ENCODE measurements at places on chromosomes 2 and 18.
A peak's percentile ranks its signal among the peaks of the same experiment; 100 is the strongest.

DNA sequence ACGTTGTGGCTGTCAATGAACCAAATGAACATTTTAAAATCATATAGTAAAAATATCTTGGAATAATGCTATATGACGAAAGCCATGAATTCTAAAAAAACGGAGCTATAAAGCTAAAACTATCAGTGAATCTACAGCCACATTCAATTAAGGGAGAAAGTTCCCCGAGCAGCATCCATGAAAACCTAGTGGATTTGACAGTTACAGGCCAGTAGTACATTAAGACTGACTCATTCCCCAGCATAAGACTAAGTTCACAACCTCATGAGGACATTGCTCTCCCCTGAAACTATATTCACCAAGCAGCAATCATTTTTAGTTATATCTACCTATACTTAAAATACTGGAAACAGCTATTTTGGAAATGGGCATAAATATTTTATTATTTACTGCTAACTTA, 36.6 kb downstream of the KIDINS220 start:
- no peak for DNase-seq

DNA sequence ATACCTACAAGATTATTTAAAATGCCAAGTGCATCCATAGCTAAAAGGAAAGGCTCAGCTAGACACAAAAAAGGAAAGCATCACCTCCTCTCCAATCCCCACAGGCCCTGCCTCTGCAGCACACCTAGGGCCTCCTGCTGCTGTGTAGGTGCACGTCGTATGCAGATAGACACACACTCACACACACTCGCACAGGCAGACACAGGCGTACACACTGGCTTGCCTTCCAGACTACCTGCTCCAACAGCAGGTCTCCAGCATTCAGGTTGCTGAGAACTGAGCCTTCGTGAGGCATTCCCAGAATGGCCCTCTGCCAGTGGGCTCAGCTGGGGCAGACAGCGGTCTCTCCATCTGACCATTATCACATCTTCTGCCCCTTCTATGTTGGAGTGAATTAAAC, 35.3 kb upstream of the FRZB start:
- DNase-seq: no peak

- no peak for DNase-seq
These were observed 39.3 kb upstream of the PARD3B start for GRCh38 chr2:204505946-204506345.

- DNase-seq: no peak
These were observed 24.4 kb downstream of the KLF7 start for GRCh38 chr2:207141386-207141785.

- no peak for DNase-seq
These were observed 4.7 kb downstream of the EPG5 start for GRCh38 chr18:45962461-45962860.

- DNase-seq: no peak
These were observed 616.9 kb upstream of the SLC8A1 start for GRCh38 chr2:41068740-41069139.

DNA sequence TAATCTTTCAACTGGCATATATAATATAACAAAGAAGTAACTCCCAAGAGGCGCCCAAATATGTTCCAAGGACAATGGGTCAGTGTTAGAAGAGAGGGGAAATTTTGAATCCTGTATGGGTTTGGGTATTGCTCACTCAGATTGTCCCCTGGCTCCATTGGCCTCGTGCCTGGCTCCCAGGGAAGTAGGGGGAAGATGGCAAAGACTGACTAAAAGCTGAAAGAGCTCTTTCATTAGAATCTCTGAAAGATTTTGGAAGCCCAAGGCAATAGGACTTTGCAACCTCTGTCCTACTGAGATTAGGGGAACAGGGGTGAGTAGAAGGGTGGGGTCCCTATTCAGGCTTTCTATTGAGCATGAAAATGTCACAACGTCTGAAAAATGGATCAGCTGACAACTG, 1272.8 kb upstream of the ZEB2 start:
- no peak for DNase-seq

DNA sequence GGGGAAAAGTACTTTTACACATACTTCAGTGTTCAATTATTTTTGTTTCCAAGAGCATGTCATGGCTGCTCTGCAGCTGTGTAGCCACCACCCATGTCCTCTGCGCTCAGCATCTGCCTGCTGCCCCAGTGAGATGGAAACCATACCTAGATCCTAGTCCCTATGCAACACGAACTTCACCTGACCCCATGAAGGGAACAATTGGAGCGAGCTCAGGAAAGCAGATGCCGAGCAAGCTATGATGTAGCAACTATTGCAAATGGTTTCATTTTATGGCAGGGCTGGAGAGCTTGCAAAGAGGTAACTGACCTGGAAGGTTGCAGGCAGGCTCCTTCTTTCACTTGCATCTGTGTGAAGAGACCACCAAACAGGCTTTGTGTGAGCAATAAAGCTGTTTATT, 1.3 kb upstream of the CCDC141 start:
- DNase-seq: no peak

- no peak for DNase-seq
These were observed 64.7 kb upstream of the SLC8A1 start for GRCh38 chr2:40516604-40517003.

- no peak for DNase-seq
These were observed 4.9 kb upstream of the DRC1 start for GRCh38 chr2:26396734-26397298.

DNA sequence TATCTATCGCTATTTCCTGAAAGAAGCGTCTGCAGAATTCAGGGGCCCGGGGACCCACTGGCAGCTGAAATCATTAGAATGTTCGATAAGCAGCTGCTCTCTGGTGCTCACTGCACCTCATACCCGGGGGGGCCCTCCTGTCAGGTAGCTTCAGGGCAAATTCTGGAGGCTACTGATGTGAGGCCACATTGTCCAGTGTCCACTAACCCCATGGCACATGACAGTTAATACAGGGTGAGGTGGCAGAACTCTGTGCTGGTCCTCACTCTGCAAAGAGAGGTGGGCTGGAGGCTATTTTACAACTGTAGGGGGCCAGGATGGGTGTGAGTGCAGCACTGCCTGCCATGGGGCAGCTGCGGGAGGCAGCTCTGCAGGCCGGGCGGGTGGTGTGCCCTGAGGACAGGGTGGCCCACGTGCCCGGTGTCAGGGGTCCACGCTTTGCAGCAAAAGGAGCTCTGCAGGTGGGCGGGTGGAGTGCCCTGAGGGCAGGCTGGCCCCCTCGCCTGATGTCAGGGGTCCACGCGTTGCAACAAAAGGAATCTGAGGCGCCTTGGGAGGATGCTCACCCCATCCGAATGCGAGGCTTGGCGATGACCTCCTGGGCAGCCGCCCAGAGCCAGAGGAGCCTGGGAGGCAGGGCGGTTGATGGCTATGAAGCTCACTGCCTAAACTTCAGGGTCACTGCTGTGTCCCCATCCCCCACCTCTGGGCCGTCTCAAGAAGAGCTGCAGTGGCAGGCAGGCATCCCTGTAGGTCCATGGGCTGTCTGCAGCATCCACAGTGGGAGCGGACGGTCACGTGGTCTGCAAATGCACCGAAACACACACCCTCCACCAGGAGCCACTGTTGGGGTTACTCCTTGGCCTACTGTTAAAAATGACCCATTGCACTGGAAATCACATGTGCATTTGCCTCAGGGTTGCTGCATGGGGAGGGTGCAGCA, 207.0 kb upstream of the SALL3 start:
- DNase-seq: no peak

- no peak for DNase-seq
These were observed 248.5 kb downstream of the ZNF516 start for GRCh38 chr18:76246590-76246989.

GRCh38 chr2:33529771-33530481, 53.5 kb downstream of the RASGRP3 start:
- no peak for DNase-seq

DNA sequence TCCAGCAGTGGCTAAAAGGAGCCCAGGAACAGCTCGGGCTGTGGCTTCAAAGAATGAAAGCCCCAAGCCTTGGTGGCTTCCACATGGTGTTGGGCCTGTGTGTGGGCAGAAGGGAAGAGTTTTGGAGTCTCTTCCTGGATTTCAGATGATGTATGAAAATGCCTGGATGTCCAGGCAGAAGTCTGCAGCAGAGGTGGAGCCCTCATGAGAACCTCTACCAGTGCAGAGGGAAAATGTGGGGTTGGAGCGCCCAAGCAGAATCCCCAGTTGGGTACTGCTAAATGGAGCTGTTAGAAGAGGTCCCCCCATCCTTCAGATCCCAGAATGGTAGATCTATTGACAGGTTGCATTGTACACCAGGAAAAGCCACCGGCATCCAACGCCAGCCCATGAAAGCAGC, 412.1 kb downstream of the TDRD15 start:
- no peak for DNase-seq

DNA sequence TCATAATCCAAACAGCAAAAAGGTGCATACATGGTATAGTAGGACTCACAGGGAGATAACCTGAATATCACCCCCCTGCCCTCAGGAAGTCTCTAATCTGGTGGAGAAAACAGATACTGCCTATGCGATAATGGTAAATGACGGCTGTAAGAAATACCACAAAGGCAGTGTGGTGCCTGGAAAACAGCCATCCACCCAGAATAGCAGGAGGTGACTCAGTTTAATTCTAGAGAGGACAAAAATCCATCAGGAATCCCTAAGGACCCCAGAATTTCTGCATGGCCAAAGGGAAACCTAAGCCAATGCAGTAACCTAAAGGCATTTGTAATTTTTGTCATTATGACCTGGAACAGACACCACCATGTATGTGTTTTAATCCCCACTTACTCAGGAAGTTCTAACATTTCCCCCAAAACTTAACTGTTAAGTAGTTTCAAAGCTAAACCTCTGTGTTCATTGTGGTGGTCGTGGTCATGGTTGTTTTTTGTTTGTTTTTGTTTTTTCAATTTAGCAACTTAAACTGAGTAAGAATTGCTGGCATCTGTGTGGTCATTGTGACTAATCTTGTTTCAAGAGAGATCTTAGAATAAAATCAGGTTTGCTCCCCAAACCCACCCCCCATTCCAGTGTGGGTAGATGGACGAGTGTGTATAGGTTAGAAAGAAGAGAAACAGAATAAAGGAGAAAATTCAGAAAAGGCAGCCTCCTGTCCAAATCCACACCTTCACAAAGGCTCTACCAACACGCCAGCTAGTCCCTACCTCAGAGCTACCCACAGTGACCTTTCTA, 121.5 kb upstream of the CDCA7 start:
- no peak for DNase-seq

DNA sequence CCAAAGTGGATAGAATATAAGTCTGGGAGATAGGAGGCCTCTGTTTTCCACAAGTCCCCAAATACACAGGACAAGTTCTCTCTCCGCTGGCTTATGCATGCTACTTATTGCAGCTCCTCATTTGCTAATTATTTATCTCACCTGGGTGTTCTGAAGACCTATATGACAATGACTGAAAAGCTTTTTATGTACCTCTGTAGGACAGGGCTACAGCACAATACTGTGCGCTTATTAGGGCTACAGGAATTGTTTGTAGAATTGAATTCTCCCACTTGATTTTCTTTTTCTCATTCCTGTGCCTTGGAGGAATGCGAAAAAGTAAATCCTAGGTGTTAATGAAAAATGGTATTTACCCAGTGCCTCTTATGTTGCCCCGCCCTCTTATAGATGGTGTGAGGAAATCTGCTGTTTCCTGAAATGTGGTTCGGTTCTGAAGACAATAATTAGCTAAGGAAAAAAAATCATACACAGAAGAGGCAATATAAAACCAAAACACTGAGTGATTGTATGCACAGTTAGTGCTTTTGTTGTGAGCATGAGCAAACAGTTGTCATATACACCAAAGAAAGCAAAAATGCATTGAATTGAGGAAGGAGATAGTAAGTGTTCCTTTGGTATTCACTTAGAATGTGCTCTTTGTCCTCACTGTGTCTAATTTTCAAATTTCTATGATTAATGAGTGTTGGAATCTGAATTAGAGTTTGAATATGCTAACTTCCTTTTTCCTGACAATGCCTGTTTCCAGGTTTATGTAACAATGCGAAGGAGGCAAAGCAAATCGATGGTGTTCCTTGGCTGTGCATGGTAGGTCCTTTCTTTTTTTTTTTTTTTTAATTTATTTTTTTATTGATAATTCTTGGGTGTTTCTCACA, 78.7 kb upstream of the PNPT1 start:
- no peak for DNase-seq

DNA sequence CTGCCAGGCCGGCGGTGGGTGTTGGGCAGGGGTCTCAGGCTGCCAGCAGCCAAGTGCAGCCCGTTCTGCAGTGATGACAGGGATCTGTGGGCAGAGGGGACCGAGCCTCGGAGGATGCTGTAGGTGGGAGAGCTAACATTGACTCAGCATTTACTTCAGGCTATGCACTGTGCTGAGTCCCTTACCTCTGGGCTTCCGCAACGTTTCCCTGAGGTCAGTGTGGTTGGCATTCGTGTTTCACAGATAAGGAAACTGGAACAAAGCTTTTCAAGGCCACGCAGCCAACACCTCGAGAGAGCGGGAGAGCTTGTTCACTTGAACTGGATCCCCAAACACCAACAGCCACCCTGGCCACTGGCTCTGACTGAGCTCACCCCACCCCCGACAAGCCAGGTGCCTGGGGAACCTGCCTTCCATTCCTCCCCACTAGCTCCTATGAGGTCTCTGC, 839 bp upstream of the GPR148 start:
- no peak for DNase-seq

DNA sequence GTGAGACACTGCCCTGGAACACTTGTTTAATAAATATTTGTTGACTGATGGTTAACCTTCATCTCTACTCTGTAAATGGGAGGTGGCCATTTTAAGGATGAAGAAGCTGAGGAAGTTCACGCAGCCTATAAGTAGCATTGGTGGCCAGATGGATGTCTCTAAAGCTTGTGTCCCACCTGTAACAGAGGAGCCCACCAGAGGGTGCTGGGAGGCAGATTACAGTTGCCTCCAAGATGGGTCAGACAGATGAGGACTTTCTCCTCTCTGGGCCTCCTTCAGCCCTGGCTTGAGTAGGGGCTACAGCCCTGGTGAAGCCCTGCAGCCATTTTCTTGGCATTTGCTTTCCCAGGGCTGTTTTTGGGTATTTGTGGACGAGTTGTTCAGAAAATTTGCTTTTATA, 45.0 kb upstream of the MCFD2 start:
- no peak for DNase-seq

DNA sequence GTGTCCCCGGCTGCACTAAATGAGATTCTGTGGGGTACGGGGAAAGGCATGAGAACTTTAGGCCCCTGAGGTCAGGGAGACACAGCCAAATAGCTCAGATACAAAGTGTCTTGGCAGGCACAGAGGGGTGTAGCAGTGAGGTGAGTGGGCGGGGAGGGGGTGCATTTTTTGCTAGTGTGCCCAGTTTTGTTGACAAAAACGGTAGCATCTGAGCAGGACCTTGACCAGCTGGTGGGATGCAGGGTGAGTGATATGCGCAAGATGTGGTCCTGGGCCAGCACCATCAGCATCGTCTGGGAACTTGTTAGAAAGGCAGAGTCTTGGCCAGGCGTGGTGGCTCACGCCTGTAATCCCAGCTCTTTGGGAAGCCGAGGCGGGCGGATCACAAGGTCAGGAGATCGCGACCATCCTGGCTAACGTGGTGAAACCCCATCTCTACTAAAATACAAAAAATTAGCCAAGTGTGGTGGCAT, 127.3 kb upstream of the LGALSL start:
- no peak for DNase-seq

DNA sequence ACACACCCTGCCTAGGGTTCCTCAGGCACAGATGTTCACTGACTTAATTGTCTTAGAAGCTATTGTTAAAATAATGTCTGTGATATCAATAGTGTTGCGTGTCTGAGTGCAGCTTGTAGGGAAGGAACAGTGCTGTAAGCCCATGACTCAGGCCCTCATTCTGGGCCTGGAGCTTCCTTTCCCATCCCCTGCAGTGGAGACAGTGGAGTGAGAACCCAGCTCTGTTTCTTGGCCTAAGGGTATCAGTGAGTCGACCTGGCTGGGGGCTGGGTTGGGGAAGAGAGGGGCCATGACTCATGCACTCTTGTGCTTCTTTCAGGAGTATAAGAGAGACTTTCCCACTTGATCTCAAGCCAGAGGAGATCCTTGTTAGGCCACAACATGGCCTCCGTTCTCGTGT, 106.8 kb downstream of the HRH4 start:
- peak; percentile 1 for DNase-seq

Measured in hypothalamus (tissue), 51 donors.